ENCODE measurements at places on chromosomes 2 and 18.

GRCh38 chr2:159616286-159616701, at the start of gene BAZ2B:
Gene BAZ2B, minus strand, starts transcription at chr2:159616548. Its CDS starts 137,829 bp downstream, at chr2:159478719.
- DNase-seq, result peak; percentile 71

GRCh38 chr2:100064165-100064564, 78.2 kb downstream of the AFF3 start:
- DNase-seq, result no peak

DNA sequence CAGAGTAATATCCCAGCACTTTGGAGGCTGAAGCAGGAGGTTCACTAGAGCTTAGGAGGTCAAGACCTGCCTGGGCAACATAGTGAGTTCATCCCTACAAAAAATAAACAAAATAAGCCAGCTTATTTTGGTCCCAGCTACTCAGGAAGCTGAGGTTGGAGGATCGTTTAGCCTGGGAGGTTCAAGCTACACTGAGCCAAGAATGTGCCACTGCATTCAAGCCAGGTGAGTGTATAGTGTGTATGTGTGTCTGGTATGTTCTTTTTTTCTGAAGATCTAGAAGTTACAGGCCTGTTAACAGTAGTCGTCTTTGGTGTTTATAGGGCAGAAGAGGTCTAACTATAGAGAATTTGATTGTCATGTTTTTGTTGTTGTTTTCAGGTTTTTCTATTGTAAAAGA, 40.2 kb downstream of the ZC3H15 start:
- DNase-seq, result no peak

DNA sequence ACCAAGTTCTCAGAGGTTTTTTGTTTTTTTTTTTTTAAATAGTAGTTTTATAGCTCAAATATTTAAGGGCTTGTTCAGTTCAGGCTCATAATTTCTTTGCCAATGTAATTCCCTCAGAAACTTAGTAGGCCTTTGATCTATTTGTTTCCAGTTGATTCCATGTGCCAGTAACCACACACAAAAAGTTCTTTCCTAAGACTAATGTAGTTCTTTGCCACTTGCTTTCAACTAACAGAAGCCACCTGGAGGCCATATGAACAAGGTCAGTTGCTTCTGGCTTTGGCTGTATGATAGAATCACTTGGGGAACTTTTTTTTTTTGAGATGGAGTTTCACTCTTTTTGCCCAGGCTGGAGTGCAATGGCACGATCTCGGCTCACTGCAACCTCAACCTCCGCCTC, 100.7 kb downstream of the DTNB start:
- no peak for DNase-seq

DNA sequence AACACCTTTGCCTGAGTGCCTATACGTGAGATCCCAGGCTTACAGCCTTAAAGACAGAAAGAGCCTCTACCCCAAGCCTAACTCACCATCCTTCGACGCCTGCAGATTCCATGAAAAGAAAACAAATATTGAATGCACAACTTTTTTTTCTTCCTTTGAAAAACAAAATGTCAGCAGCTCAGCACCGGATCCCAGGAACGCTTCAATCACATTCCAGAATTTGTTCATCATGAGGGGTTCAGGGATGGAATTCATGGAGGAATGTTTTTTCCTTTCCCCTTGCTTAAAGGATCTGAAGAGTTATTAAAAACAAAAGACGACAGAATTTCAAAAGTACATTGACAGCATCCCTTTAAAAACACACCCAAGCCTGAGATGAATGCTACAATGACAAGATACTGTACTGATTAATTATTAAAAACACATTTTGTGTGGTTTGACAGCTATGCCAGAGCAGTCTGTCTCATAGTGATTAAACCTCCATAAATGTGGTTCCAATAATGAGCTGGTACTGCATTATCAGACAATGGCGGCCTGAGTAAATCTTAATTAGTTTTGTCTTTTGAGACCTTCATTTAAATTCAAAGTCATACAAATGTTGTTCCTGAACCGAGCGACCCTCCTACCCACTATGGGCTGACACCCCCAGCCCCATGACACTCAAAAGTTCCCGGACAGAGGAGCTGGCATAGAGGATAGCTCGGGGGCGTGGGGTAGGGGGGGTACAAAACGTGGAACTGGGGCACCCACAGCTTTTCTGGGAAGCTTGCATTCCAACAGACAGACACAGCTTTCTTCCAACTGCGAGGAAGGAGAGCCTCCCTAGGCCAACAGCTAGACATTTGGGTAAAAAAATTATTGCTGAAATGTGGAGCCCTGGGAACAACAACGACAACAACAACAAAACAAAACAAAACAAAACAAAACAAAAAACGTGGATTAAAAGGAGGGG, 227.5 kb downstream of the TTC32 start:
- DNase-seq, result no peak

DNA sequence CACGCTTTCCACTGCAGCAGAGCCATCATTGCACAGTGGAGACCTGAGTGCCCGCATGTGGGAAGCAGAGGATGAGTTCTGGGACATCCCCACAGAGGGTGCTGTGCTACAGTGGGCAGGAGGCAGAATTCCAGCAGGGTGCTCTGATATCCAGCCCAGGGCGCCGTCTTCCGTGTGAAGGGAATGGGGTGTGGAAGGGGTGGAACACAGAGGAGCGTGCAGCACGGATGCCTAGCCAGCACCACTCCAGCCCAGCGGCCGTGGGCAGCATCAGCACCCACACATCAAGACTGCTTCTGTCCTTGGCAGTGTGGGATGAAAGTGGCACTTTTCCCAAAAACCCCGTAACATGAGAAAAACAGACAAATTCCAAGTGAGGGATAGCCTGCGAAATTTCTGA, 134.3 kb downstream of the ZNF236 start:
- DNase-seq, result no peak

DNA sequence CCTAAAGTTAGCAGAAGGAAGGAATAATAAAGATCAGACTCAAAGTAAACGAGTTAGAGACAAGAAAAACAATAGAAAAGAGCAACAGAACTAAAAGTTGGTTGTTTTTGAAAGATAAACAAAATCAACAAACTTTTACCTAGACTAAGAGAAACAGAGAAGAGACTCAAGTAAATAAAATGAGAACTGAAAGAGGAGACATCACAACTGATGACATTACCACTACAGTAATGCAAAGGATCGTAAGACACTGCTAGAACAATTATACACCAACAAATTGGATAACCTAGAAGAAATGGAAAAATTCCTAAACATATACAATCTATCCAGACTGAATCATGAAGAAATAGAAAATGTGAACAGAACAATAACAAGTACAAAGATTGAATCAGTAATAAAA, 139.3 kb downstream of the CD226 start:
- DNase-seq, result no peak

DNA sequence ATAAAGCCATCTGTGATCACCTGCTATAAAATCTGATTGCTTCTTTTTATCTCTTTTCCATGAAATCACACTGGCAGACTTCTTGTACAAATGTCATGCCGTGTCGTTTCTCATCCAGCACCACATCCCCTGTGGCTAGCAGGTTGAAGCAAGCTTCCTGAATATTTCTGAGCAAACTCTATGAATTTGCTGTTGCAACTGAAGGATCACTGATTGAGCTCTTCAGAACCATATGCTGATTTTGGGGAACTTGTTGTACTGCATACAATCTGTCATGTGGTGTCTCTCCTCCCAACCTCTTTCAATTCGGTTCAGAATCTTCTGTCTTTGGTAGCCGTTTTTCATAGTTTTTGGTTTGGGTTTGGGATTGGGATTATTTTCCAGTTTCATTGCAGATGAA, 57.7 kb upstream of the RBMS1 start:
- no peak for DNase-seq
